ENCODE measurements at places on chromosomes 6 and 20. TPM values are rescaled to one million over a fixed set of nuclear protein-coding genes. Genes with fewer than 3 reads are reported as not detected.

SLC35B3 gene
- total RNA-seq = 3.7 TPM

AGER gene
- 1.6 TPM for total RNA-seq

C20orf202 gene
- total RNA-seq = not detected

CLDN20 gene
- total RNA-seq = not detected

KHDRBS2 gene
- not detected for total RNA-seq

TMEM244 gene
- not detected for total RNA-seq

PHACTR1 gene
- 102 TPM for total RNA-seq

- no peaks in the 10 kb centered on the region for H3K36me3 ChIP-seq
Measured at GRCh38 chr6:98033617-98034016, 750.6 kb upstream of the MMS22L start.

- no peaks in the 10 kb centered on the region for H3K36me3 ChIP-seq
- H3K4me3 ChIP-seq = no peak overlapping the region
- H3K4me1 ChIP-seq = peaks cover 8% of the 10 kb centered on the region
- no peak for DNase-seq
Measured at GRCh38 chr6:47134476-47135189, 92.5 kb upstream of the ADGRF1 start.

GRCh38 chr6:158018851-158019361, 37.2 kb downstream of the SYNJ2 start:
- no peak overlapping the region for H3K4me3 ChIP-seq
- H3K36me3 ChIP-seq = no peaks in the 10 kb centered on the region
- no peak for DNase-seq

DNA sequence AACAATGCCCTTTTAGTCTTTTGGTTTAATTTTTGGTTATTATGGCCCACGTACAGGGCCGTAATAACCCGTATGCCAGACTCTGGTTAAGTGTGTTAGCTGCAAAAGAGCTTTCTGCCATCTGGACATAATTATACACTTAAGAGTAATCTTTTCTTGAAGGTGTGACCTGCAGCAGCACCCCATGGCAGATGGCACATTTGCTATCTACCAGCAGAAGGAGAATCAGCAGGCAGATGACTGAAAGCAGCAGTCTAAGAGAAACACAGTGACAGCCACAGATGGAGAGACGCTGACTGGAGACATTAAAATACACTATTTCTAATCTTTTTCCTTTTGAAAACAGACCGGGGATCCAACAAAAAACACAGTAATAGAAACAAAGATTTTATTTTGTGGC, 18.7 kb downstream of the ASF1A start:
- H3K36me3 ChIP-seq = peaks cover 13% of the 10 kb centered on the region
- no peak overlapping the region for H3K4me3 ChIP-seq
- DNase-seq = no peak
- no peak overlapping the region for H3K27ac ChIP-seq
- H3K4me1 ChIP-seq = no peaks in the 10 kb centered on the region

GRCh38 chr6:43509984-43510826, at the start of gene LRRC73:
Gene LRRC73, minus strand, starts transcription at chr6:43510346. Its CDS starts 561 bp downstream, at chr6:43509785.
- H3K27me3 ChIP-seq = no peaks in the 10 kb centered on the region
- peaks cover 47% of the 10 kb centered on the region for H3K36me3 ChIP-seq
- H3K4me3 ChIP-seq = peak within 1 kb of the TSS; percentile 62
- peak within 1 kb of the TSS; percentile 71 for H3K27ac ChIP-seq

GRCh38 chr20:15320941-15321340, 983.5 kb upstream of the FLRT3 start:
- no peak overlapping the region for H3K27ac ChIP-seq
- H3K36me3 ChIP-seq = no peaks in the 10 kb centered on the region
- no peak overlapping the region for H3K4me3 ChIP-seq
- H3K4me1 ChIP-seq = no peaks in the 10 kb centered on the region
- H3K27me3 ChIP-seq = no peaks in the 10 kb centered on the region

- H3K27me3 ChIP-seq = no peaks in the 10 kb centered on the region
- peaks cover 6% of the 10 kb centered on the region for H3K4me1 ChIP-seq
- H3K36me3 ChIP-seq = no peaks in the 10 kb centered on the region
- H3K27ac ChIP-seq = no peak overlapping the region
Measured at GRCh38 chr6:107504270-107505026, 14.5 kb downstream of the SOBP start.

- DNase-seq = no peak
- H3K4me3 ChIP-seq = no peak overlapping the region
- H3K36me3 ChIP-seq = no peaks in the 10 kb centered on the region
- H3K4me1 ChIP-seq = no peaks in the 10 kb centered on the region
- H3K27ac ChIP-seq = no peak overlapping the region
Measured at GRCh38 chr6:159012201-159012600, 12.2 kb upstream of the RSPH3 start.

- DNase-seq = no peak
- H3K36me3 ChIP-seq = no peaks in the 10 kb centered on the region
- H3K27me3 ChIP-seq = no peaks in the 10 kb centered on the region
Measured at GRCh38 chr20:44803383-44803941, 6.9 kb downstream of the RIMS4 start.

GRCh38 chr6:108896111-108896661, 48.0 kb downstream of the ARMC2 start:
- H3K36me3 ChIP-seq = no peaks in the 10 kb centered on the region
- H3K4me3 ChIP-seq = no peak overlapping the region
- H3K4me1 ChIP-seq = peaks cover 8% of the 10 kb centered on the region
- no peaks in the 10 kb centered on the region for H3K27me3 ChIP-seq

DNA sequence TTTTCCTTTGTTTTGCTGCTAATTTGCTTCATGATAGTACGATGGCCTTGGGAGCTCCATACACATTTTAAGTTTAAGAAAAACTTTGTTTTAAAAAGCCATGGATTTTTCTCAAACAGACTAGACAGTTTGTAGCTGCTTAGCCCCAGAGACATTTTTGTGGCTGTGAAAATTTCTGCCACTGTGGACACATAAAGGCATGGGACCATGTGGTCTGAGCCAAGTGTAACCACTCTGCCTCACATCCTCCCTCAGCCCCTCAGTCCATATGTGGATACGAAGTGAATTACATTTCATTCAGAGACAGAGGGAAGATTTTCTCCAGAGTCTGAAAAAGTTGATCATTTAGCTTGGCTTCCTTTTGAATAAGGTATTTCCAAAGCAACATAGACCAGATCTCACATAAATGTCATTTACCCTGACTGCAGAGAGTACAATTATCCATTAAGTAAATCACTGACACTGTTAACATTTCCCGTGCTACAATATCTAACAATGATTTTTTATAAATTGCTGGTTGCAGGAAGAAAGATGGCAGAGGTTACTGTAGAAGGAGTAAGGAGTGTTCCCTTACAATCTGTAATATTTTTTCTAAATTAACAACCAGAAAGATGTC, 87.4 kb downstream of the GJA1 start:
- no peak overlapping the region for H3K4me3 ChIP-seq
- H3K4me1 ChIP-seq = no peaks in the 10 kb centered on the region
- no peaks in the 10 kb centered on the region for H3K36me3 ChIP-seq
- H3K27me3 ChIP-seq = no peaks in the 10 kb centered on the region

GRCh38 chr6:47780510-47781356, 1.1 kb upstream of the OPN5 start:
- H3K27me3 ChIP-seq = no peaks in the 10 kb centered on the region
- DNase-seq = no peak
- no peak overlapping the region for H3K4me3 ChIP-seq
- H3K4me1 ChIP-seq = no peaks in the 10 kb centered on the region
- H3K27ac ChIP-seq = no peak overlapping the region

GRCh38 chr6:10552270-10552810, 31.2 kb downstream of the GCNT2 start:
- no peak for DNase-seq
- H3K27ac ChIP-seq = no peak overlapping the region
- H3K4me3 ChIP-seq = no peak overlapping the region
- peaks cover 26% of the 10 kb centered on the region for H3K4me1 ChIP-seq

GRCh38 chr6:166244353-166245045, 63.7 kb downstream of the PRR18 start:
- no peak overlapping the region for H3K4me3 ChIP-seq
- H3K27me3 ChIP-seq = peaks cover 24% of the 10 kb centered on the region
- H3K4me1 ChIP-seq = no peaks in the 10 kb centered on the region
